ENCODE measurements at places on chromosomes 12 and 14. TPM values are rescaled to one million over a fixed set of nuclear protein-coding genes. Genes with fewer than 3 reads are reported as not detected.

DCN gene
- total RNA-seq = 1,612 TPM

ADCY4 gene
- 23.2 TPM for total RNA-seq

- DNase-seq = no peak
- H3K27ac ChIP-seq = no peak overlapping the region
- H3K4me3 ChIP-seq = no peak overlapping the region
- H3K4me1 ChIP-seq = no peaks in the 10 kb centered on the region
Observed at GRCh38 chr12:49012739-49013138, 5.8 kb downstream of the PRKAG1 start.

GRCh38 chr14:21106498-21107282 is 5.8 kb downstream of the TMEM253 start:
- H3K4me1 ChIP-seq = no peaks in the 10 kb centered on the region
- DNase-seq = peak; percentile 89
- H3K4me3 ChIP-seq = no peak overlapping the region

DNA sequence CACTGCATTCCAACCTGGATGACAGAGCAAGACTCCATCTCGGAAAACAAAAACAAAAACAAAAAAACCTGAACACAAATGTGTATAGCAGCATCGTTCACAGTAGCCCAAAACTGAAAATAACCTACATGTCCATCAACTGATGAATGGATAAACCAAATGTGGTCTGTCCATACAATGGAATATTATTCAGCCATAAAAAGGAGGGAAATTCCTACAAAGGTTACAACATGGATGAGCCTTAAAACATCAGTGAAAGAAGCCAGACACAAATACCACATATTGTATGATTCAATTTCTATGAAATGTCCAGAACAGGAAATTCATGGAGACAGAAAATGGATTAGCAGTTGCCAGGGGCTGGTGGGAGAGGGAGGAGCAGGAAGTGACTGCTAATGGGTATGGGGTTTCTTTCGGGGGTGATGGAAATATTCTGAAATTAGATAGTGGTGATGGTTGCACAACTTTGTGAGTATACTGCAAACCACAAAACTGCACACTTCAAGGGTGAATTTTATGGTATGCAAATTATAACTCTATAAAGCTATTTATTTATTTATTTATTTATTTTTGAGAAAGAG is 4.0 kb downstream of the MYL2 start:
- H3K27ac ChIP-seq = no peak overlapping the region
- peaks cover 9% of the 10 kb centered on the region for H3K27me3 ChIP-seq
- H3K36me3 ChIP-seq = no peaks in the 10 kb centered on the region
- DNase-seq = no peak
- H3K4me1 ChIP-seq = no peaks in the 10 kb centered on the region

Measured in sigmoid colon (tissue), 7 donors.